ENCODE measurements at places on chromosomes 5 and 9. TPM values are rescaled to one million over a fixed set of nuclear protein-coding genes. Genes with fewer than 3 reads are reported as not detected.
A peak's percentile ranks its signal among the peaks of the same experiment; 100 is the strongest.

The C7 gene
- not detected for total RNA-seq

DNA sequence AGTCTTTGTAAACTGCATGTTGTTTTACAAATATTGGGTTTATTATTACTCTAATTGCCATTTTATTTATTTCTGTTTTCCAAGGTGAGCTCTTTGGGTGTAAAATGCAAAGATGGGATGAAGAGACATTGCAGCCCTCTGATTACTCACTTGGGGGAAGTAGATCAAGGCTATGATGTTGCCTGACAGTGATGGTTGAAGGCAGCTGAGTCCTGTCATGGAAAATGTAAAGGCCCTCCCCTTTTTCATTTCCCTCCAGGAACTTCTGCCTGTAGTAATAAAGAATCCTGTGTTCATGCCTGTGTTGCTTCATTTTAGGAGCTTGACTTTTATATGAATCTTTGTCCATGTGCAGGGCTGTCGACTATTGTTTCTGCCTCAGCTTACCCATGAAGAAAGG, 605.4 kb upstream of the CLINT1 start:
- H3K27me3 ChIP-seq: no peaks in the 10 kb centered on the region
- H3K27ac ChIP-seq: peak overlapping the region; percentile 74
- H3K4me3 ChIP-seq: no peak overlapping the region
- peaks cover 48% of the 10 kb centered on the region for H3K4me1 ChIP-seq
- DNase-seq: peak; percentile 22

GRCh38 chr9:113879318-113879717, 3.2 kb downstream of the ZNF618 start:
- H3K36me3 ChIP-seq: no peaks in the 10 kb centered on the region
- H3K27me3 ChIP-seq: no peaks in the 10 kb centered on the region
- DNase-seq: no peak

GRCh38 chr5:134459010-134459403, 47.3 kb upstream of the CDKN2AIPNL start:
- no peaks in the 10 kb centered on the region for H3K36me3 ChIP-seq
- no peak overlapping the region for H3K4me3 ChIP-seq

DNA sequence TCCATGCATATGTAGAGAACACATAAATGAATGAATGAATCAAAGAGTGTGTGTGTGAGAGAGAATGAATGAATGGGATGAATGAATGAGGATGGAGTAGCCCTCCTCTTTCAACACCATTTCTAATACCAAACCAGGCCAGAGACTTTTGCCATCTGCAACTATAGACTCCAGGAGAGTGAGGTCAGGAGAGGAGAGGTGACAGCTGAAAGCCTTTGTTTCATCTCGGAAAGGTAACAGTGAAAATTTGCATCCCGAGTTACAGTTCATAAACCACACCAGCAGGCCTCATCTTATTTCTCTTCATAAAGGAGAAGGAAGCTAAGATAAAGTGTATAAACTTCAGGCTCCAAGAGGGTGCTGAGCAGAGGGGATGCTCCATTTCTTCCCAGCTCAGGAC, 255.3 kb upstream of the KLF4 start:
- no peaks in the 10 kb centered on the region for H3K36me3 ChIP-seq
- H3K27me3 ChIP-seq: no peaks in the 10 kb centered on the region
- H3K27ac ChIP-seq: no peak overlapping the region
- no peak for DNase-seq
- H3K4me1 ChIP-seq: peaks cover 23% of the 10 kb centered on the region

DNA sequence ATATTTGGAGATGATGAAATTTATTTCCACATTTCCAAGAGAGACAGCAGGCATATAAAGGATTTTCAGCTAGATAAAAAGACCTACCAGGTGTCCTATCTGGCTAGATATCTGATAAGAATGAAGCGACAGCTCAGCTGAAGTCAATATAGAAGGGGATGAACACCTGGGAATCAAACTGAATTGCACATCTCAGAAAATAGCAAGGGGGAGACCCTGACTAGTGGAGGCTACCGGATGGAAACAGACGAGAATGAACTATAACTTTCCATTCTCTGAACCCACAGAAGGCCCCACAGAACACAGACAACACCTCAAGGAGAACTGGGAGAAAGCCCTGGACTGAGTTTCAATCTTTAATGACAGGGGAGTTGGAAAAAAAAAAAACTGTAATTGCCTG, 51.1 kb downstream of the CPLANE1 start:
- DNase-seq: no peak
- H3K4me3 ChIP-seq: no peak overlapping the region
- no peak overlapping the region for H3K27ac ChIP-seq
- H3K4me1 ChIP-seq: no peaks in the 10 kb centered on the region
- no peaks in the 10 kb centered on the region for H3K27me3 ChIP-seq
- H3K36me3 ChIP-seq: peaks cover 72% of the 10 kb centered on the region

GRCh38 chr5:93603793-93604643, 21.0 kb downstream of the NR2F1 start:
- H3K36me3 ChIP-seq: no peaks in the 10 kb centered on the region
- H3K4me3 ChIP-seq: no peak overlapping the region
- H3K27ac ChIP-seq: no peak overlapping the region
- H3K4me1 ChIP-seq: peaks cover 10% of the 10 kb centered on the region
- DNase-seq: no peak

GRCh38 chr5:147310059-147310704, 75.4 kb downstream of the STK32A start:
- no peaks in the 10 kb centered on the region for H3K36me3 ChIP-seq
- peak; percentile 97 for DNase-seq
- H3K27ac ChIP-seq: peak overlapping the region; percentile 17
- no peak overlapping the region for H3K4me3 ChIP-seq

DNA sequence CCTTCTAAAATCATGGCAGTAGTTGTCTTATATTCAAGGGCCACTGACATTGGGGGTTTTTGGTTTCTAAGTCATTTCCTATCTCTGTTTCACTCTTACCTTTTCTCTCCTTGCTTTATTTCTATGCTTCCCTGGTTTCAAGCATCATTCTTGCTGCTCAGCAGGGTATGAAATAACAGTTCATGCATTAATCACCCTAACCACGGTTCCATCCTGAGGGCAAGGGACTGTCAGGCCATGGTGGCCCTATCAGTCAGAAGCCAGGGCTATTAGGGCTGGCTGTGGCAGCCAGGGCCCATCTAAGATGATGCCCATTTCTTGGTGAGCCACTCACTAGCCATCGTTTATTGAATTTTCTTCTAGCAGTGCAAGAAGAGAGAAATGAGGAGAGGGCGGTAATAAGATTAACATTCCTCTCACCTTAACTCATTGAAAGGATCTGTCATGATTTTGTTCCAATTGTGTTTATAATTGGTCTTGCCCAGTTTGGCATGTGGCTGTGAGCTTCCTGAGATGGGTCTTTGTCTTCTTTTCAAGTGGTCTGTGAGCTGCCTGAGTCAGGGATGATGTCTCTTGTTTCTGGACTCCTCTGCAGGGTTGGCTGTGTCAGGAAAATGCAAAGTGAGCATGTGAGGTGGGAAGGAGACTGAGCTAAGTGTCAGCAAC, 45.2 kb downstream of the CYSTM1 start:
- H3K27ac ChIP-seq: no peak overlapping the region
- no peak overlapping the region for H3K4me3 ChIP-seq
- DNase-seq: no peak
- H3K27me3 ChIP-seq: no peaks in the 10 kb centered on the region
- no peaks in the 10 kb centered on the region for H3K36me3 ChIP-seq

The TICAM2 gene
- total RNA-seq: 3.7 TPM

DNA sequence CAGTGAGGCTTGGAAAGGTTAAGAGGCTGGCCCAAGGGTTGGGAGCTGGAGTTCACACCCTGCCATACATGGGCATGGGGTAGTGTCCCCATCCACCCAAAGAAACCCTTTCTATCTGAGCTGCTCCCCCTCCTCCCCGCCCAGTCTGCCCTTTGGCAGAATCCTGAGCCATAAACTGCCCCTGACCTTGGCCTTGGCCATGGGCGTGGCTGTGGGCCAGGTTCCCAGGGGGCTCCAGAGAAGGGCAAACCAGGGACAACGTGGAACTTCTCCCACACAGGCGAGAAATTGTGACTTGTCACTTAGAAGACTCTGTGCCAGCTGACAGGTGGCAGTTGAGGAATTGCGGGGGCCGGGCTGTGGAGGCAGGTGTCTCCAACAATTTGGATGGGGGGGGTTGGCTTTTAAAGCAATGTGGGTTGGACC, 4.8 kb downstream of the FAM78A start:
- no peak for DNase-seq
- H3K27ac ChIP-seq: no peak overlapping the region
- no peaks in the 10 kb centered on the region for H3K36me3 ChIP-seq
- H3K27me3 ChIP-seq: no peaks in the 10 kb centered on the region
- no peaks in the 10 kb centered on the region for H3K4me1 ChIP-seq
- H3K4me3 ChIP-seq: no peak overlapping the region

The LTC4S gene
- total RNA-seq: 2.2 TPM

GRCh38 chr9:70228118-70228517, 30.7 kb upstream of the SMC5 start:
- H3K27me3 ChIP-seq: no peaks in the 10 kb centered on the region
- no peaks in the 10 kb centered on the region for H3K36me3 ChIP-seq
- H3K4me3 ChIP-seq: no peak overlapping the region
- no peak overlapping the region for H3K27ac ChIP-seq

The ORM2 gene
- total RNA-seq: not detected

DNA sequence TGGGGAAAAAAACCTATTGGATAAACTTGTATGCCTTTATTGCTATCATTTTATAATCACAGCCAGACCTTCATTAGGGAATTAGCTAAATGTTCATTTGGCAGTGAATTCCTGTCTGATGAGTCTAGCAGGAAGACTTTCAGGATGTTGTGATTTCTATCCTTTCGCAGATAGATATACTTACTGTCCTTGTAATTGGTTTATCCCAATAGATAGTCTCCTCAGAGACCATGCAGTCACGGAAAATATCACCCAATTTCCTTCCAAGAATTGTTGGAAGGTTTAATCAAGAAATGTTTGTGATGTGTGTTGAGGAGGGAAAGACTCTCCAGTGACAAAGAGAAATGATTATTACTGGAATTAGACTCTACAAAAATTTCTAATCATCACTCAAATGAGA, 1937.9 kb upstream of the WWC1 start:
- no peaks in the 10 kb centered on the region for H3K36me3 ChIP-seq
- H3K27ac ChIP-seq: no peak overlapping the region
- no peak overlapping the region for H3K4me3 ChIP-seq
- H3K27me3 ChIP-seq: no peaks in the 10 kb centered on the region

The TMEM171 gene
- 0.42 TPM for total RNA-seq

- no peak overlapping the region for H3K4me3 ChIP-seq
- H3K27me3 ChIP-seq: no peaks in the 10 kb centered on the region
- H3K36me3 ChIP-seq: no peaks in the 10 kb centered on the region
- DNase-seq: no peak
Measured at GRCh38 chr5:168670881-168671575, 91.9 kb upstream of the PANK3 start.

DNA sequence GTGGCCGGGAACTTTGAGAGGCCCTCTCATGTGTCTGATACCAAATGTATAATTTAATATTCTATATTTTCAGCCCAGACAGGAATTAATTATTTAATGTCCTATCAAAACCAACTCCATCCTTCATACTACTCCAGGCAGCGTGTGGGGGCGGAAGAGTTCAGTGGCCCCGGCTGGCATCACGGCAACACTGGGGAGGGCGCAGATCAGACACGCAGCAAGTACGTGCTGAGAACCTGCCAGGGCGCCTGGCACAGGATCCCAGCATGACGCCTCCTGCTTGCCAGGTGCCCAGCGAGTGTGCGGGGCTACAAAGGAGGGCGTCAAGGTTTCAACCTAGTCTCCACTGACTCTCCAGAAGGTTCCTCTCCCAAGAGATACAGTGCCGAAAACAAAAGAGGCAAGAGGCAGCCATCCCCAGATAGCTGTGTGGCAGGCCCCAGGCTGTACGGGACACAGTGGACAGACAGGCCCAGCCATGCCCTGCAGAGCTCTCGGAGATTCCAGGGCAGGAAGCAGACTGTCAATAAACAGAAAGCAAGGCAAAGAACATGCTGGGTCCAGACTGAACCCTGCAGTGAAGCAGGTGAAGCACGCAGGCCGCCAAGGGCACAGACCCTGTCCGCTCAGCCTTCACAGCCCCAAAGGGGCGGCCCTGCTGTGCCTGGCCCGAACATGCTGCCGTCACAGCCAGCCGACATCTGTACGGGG, 110.3 kb downstream of the VAV2 start:
- H3K27me3 ChIP-seq: no peaks in the 10 kb centered on the region
- peaks cover 41% of the 10 kb centered on the region for H3K4me1 ChIP-seq
- H3K36me3 ChIP-seq: no peaks in the 10 kb centered on the region
- DNase-seq: peak; percentile 57

- peak overlapping the region; percentile 71 for H3K4me3 ChIP-seq
- DNase-seq: peak; percentile 98
- H3K4me1 ChIP-seq: peaks cover 39% of the 10 kb centered on the region
- peak overlapping the region; percentile 76 for H3K27ac ChIP-seq
Measured at GRCh38 chr9:127578952-127579853, 32.9 kb upstream of the STXBP1 start.

GRCh38 chr9:6634444-6634843, 11.1 kb downstream of the GLDC start:
- no peak for DNase-seq
- H3K4me1 ChIP-seq: peaks cover 11% of the 10 kb centered on the region
- H3K36me3 ChIP-seq: no peaks in the 10 kb centered on the region
